ENCODE measurements at places on chromosomes 4 and X. TPM values are rescaled to one million over a fixed set of nuclear protein-coding genes. Genes with fewer than 3 reads are reported as not detected.
A peak's percentile ranks its signal among the peaks of the same experiment; 100 is the strongest.

DNA sequence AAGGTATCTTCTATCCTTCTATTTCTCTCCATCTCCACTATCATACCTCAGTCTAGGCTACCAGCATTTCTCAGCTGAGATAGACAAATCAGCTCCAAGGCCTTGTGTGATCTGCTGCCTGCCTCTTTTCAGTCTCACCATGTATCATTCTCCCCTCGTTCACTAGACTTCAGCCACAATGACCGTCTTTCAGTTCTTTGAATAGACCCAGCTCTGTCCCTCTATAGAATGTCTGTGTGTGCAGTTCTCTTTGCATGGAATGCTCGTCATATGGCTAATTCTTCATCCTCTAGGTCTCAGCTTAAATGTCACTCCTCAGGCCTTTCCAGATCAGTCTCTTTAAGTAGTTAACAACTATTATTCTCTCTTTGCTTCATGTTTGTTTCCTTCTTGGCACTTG is 6.5 kb downstream of the IGBP1 start:
- DNase-seq, result no peak

GRCh38 chr4:59920416-59920815 is 1279.7 kb upstream of the ADGRL3 start:
- no peak for DNase-seq

SLIT2 gene
- 0.34 TPM for total RNA-seq

MAGEB10 gene
- not detected for total RNA-seq

DNA sequence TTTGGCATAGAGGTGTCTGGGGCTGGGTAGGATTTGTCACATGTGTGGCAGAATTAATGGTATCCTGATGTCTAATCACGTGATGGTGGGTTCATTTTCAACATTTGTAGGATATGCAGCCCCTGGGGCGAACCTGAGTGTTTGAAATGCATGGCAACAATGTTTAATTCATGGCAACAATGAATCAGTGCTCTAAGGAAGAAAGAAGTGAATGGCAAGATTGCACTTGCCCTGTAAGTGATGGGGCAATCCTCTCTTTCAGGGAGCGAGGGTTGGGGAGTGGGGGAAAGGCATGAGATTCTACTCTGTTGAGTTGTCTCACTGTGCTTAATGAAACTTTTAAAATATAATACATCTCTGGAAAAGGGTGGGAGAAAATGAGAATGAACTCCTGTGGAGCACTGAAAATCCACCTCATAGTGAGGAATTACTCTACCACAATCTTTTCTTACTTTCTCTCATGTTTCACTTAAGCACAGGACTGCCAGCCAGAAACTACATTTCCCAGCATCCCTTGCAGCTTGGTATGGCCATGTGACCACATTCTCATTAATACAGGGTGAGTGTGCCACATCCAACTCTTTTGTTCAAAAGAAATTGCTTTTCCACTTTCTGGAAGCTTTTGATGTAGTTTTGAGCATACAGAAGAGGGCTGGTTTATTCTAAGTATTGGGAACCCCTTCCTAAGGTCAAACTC is 64.0 kb upstream of the PGM2 start:
- peak; percentile 40 for DNase-seq

DNA sequence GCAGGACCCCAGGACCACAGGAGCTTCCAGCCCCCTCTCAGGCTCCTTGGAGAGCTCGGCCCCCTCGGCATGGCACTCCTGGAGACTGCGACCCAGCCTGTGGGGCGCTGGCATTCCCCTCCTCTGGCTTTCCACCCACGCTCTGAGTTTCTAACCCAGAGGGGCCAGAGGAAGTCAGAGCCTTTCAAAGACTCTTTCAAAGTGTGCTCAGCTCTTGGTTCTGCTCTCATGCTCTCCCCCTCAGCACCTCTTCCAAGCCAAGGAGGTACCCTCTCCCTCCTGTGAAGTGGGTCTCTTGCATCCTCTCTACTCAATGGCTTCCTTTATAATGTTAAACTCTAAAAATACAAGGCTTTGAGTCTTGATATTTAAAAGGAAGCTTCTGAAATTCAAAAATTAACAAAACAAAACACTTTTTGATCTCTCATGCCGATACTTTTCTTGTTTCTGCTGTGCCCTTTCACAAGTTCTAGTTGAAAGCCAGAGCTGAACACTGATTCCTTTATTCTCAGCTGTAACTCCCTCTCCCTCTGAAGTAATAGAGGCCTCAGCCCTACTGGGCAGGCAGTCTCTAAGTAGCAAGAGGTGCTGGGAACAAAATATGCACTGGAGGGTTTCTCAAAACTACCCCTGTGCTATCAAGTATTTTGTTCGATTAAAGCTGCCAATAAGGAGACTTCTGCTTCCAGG is 82.8 kb downstream of the NAT8L start:
- no peak for DNase-seq

HSFX2 gene
- total RNA-seq, result 0.37 TPM

PLK4 gene
- total RNA-seq, result 25.7 TPM

DNA sequence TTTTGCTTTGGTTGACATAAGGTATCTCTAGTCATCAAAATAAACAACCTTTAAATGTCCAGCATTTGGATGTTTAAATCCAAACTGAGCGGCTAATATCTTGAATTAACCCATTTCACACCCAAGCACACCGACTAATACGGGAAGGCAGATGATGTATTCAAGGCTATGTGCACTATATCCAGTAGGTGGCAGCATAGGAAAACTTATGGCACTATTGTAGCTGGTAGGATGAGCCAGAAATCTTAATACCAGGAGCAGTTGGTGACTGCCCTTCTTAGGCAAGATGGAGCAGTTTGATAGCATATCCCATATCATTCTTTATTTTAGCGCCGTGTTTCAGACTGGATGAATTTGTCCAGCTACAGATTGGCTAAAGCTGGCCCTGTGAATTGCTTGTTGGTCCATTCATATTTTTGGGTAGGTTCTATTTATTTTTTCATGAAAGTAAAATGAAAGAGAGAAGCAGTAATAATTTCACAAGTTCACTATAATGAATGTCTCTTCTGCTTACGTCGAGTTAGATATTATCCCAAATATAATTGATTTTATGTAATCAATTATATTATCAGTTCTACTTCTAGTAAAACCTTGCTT is 24.4 kb downstream of the UCHL1 start:
- DNase-seq, result peak; percentile 93

ADGRL3 gene
- 0.05 TPM for total RNA-seq

GRCh38 chrX:40318801-40319200 is 221.0 kb upstream of the BCOR start:
- DNase-seq, result no peak

PDS5A gene
- total RNA-seq, result 74.7 TPM

SYP gene
- 0.14 TPM for total RNA-seq

SFRP2 gene
- not detected for total RNA-seq

DNA sequence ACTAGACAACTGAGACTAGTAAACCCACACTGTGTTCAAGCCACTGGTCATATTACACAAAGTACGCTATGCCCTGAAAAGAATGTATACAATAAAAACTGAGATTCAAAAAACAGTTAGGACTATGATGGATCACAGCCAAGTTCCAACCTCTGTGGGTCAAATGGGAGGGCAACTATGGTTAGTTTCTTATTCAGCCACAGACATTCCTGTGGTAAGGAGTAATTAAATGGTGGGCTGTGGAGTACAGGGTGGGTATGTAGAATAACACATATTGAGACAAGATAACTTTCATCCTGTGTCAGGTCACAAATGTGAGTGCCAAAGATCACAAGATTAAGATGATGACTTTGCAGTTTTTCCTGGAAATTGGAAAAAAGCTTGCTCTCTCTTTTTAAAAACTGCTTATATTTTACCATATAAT is 167.2 kb downstream of the NPNT start:
- peak; percentile 79 for DNase-seq

SPANXN2 gene
- total RNA-seq, result not detected

DNA sequence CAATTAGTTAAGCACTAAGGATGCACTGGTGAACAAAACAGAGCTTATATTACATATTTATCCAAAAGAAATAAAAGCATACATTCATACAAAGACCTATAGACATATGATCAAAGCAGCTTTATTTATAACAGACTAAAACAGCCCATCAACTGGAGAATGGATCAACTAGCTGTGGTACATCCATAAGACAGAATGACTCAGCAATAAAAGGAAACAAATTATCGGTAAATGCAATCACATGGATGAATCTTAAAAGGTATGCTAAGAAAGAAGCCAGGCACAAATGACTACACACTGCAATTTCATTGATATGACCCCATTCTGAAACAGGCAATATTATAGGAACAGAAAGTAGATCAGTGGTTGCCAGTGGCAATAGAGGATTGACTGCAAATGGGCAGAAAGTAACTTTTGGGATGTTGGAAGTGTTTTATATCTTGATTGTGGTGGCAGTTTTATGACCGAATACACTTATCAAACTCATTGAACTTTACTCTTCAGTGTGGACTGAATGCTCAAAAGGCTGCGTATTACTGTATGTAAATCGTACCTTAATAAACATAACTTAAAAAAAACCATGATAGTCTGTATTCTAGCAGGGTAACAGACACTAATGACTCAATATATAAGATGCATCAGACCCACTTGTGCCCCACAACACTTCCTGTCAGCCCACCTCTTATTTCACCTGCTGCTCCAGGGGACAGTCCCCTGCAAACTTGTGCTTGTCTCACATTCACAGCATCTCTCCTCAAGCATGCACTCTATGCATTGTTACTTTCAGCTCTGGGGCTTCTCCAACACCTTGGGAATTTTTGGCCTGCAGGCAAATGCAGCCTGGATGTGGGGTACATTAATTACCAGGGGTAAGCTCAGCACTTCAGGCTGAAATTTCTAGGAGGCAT is 59.1 kb downstream of the MID1IP1 start:
- DNase-seq, result no peak

GRCh38 chr4:119731146-119731742 is 102.6 kb upstream of the PDE5A start:
- no peak for DNase-seq

DNA sequence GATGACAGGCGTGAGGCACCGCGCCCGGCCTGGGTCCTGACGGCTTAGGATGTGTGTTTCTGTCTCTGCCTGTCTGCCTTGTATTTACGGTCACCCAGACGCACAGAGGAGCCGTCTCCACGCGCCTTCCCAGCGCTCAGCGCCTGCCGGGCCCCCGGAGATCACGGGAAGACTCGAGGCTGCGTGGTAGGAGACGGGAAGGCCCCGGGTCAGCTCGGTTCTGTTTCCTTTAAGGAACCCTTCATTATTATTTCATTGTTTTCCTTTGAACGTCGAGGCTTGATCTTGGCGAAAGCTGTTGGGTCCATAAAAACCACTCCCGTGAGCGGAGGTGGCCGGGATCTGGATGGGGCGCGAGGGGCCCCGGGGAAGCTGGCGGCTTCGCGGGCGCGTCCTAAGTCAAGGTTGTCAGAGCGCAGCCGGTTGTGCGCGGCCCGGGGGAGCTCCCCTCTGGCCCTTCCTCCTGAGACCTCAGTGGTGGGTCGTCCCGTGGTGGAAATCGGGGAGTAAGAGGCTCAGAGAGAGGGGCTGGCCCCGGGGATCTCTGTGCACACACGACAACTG is 1.3 kb downstream of the SHOX start:
- DNase-seq, result no peak

ITM2A gene
- 39.5 TPM for total RNA-seq

ZNF280C gene
- total RNA-seq, result 4.0 TPM

EREG gene
- under 0.01 TPM for total RNA-seq

KCNE5 gene
- not detected for total RNA-seq

GRCh38 chr4:7647600-7648543 is 213.1 kb upstream of the PSAPL1 start:
- peak; percentile 71 for DNase-seq

DNA sequence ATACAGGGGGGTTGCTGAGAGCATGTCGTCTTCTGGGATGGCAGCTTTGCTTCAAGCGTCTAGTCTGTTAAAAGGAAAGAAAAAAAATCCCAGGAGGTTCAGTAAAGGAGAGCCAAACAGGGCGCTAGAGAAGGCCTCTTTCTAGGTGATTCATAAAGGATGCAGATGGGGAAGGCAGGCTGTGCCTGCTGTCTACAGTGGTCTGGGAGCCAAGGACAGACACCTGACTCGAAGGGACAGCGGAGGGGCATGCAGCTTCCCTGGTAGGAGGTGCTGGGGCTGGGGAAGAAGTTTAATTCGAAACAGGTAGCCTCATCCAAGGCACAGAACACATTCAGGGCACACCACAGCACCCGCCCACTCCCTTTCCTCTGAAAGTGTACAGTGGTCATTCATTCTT is 19.9 kb downstream of the BCOR start:
- no peak for DNase-seq

DNA sequence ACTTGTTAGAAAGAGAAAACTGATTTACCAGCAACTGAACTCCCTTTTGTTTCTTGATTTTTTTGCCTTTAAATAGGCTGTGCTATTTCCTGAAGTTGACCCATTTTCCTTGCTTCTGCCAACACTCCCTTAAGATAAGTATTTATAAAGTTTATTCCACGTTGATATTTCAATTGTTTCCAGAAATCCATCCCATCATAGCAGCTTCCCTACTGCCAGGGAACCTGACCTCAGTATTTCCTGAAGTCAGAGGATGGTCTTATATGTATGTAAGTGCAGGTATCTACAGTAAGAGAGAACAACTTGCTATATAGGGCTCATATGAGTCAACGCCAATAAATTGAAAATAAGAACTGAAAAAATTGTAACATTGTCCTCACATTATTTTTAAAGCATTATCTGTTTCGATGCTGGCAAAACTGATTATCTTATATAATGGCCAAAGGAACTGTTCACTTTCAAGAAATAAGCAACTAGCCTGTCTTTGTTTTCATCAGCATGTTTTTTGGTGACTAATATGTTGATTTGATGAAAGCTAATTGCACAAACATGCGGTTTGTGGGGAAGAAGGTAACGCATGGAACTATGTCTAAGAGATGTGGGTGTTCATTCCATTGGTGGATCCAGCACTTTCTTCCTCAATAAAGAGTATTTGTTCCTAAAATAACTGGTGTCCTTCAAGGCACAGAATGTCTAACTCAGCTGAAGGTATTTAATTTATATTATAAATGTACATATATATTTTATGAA is 4.7 kb downstream of the LIMCH1 start:
- DNase-seq, result peak; percentile 63

GRCh38 chr4:67198727-67199126 is 346.6 kb downstream of the CENPC start:
- no peak for DNase-seq

DNA sequence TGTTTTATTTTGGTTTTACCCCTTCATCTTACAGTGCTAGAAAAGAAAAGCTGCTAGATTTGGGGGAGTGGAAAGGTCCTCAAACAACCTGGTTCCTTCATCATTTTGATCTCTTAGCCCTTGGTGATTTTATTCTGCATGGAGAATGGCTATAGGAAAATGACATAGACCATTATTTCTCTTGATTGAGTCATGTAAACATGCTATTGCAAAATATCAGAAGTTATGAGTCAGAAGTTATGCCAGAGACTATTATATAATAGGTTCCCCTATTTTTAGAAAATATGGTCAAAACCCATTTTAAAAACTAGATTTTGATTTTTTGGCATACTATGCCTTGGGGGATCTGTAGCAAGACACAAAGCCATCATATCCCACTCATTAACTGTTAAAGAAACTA is 83.7 kb upstream of the FAM9C start:
- peak; percentile 37 for DNase-seq

UGT2A1 gene
- total RNA-seq, result 0.05 TPM

- no peak for DNase-seq
Measured at GRCh38 chr4:91448668-91449330, 855.0 kb upstream of the GRID2 start.

TMEM35A gene
- 0.85 TPM for total RNA-seq

Measured in dermis blood vessel endothelial cell (primary cell).